ENCODE measurements at places on chromosomes 3 and 15.
A peak's percentile ranks its signal among the peaks of the same experiment; 100 is the strongest.

DNA sequence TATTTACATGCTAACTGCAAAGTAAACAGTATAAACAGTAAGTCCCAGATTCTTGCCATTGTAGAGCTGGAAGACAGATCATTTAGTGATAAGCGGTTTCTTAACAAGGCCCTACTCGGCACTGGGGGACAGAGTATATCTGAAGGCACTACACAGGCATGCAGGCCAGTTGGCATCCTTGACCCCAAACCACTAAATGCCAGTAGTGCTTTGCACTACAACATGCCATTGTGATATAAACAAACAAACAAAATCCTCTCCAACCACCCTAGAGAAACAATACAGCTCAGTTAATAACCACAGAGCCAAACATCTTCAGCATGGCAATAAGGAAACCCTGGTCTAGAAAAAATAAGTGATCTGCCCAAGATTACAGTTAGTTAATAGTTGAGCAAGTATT, 5.3 kb downstream of the AQR start:
- DNase-seq: no peak

DNA sequence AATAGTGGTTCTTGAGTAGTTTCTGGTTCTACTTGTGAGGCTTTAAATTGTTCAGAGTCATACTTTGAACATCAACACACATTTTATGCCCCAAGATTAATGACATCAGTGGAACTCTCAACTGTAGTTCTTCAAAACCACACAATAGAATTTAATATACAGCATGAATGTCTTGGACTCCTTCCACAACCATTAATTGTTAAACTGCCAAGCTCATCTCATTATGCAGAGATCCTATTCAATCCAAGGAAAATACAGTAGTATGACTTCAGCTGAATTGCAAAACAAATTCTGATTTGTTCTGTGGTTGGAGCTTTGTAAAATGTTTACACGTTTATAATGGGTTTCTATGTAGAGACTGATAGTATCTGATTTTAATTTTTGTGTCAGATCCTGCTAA, 199.2 kb upstream of the SLC2A2 start:
- no peak for DNase-seq

- DNase-seq: no peak
Observed at GRCh38 chr3:159837725-159838124, 150.9 kb upstream of the IL12A start.

DNA sequence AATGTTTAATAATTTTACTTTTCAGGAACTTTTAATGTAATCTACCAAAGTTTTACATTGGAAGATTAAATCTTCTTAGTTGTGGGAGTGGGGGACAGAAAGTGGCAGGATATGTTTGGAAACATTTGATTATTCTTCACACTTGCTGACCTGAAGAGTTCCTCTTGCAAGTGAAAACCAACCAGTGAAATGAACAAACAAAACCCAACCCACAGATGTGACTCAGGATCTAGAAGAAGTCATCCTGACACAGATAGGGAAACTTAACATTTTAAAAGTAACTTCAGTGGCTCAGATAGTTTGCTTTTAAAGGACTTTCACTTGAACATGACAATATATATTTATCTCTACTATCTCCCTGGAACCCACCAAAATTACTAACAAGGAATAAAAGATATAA, 55.4 kb downstream of the ASTE1 start:
- no peak for DNase-seq

GRCh38 chr15:80773122-80773551, 6.0 kb upstream of the CEMIP start:
- DNase-seq: no peak

DNA sequence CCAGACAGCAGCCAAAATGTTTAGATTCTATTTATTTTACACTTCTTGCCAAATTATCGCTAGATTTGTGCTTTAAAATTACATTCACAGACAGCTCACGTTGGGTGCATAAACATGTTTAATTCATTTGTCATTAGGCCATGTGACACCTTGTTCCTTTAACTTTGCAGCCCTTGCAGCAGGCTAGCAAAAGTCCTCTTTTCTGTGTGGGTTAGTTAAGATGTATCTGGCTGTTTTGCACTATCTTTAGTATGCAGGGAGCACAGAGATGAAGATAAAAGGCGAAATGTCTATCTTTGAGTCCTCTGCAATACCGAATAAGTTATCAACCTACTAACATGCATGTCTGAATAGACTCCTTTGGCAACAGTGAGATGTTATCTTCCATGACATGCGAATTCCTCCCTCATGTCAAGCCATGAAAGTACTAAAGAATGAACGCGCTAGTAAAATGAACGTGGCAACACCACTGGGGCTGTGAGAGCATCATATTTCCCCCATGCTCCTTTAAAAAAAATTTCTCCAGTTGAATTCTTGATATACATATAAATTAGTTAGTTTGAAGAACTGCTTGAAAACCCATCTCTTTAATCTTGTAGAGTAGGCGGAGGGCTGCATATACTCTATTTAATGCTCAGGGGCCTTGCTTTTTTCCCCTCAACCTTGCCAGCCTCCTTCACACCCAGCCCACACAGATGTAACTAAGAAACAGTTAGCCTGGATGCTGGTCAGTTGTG, 620.4 kb upstream of the NR2F2 start:
- no peak for DNase-seq

- DNase-seq: peak; percentile 6
Observed at GRCh38 chr3:147119989-147120388, 286.4 kb downstream of the ZIC4 start.

DNA sequence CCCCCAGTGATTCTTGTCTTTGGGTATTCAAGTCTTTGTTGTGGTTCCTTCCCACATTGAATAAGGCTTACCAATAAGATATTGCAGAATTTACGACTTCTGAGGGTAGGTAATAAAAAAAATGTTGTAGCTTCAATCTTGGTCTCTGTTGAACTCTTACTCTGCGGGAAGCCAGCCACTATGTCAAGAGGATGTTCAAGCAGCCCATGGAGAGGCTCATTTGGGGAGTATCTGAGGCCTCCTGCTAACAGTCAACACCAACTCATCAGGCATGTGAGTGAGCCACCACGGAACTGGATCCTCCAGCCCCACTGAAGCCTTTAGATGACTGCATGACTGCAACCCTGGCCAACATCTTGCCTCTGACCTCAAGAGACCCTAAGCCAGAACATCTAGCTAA, 3.2 kb upstream of the TBC1D23 start:
- DNase-seq: peak; percentile 10

- DNase-seq: no peak
Observed at GRCh38 chr3:100815583-100815982, 106.3 kb downstream of the TFG start.

DNA sequence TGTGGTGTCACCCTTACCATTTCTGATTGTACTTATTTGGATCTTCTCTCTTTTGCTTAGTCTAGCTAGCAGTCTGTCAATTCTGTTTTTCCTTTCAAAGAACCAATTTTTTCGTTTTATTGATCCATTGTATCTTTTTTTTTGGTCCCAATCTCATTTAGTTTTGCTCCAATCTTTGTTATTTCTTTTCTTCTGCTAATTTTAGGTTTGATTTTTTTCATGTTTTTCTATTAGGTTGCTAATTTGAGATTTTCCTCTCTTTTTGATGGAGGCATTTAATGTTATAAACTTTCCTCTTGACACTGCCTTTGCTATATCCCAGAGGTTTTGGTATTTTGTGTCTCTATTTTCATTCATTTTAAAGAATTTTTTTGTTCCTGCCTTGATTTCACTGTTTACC, 16.9 kb upstream of the FAM98B start:
- no peak for DNase-seq

- no peak for DNase-seq
Observed at GRCh38 chr3:13497386-13497785, 17.3 kb downstream of the HDAC11 start.

- no peak for DNase-seq
Observed at GRCh38 chr3:29324180-29324651, 43.3 kb downstream of the RBMS3 start.

- DNase-seq: no peak
Observed at GRCh38 chr3:113132571-113132996, 78.8 kb upstream of the BOC start.

- DNase-seq: no peak
Observed at GRCh38 chr3:96813820-96814650, at the start of gene EPHA6. EPHA6 (plus strand) TSS chr3:96814594.

DNA sequence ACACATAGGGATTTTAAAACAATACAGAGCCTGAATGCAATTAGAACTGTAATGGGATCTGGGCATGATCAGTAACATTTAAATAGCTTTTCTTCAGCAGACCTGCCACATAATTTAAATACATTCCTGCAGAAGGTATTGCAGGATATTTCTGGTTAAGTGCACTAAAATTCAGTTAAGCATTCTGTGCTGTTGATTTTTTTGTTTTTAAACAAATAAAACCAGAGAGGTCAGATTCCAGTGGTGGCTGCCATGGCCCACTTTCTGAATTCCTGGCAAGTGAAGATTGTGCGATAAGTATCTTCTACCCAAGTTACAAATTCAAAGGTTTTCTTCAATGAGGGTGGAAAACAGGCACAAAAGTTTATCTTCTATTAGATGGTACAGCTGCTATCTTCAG, 98.7 kb downstream of the RAP2B start:
- DNase-seq: no peak

GRCh38 chr3:156665291-156665690, 9.1 kb upstream of the TIPARP start:
- DNase-seq: peak; percentile 22

GRCh38 chr3:187939891-187940290, 194.6 kb upstream of the BCL6 start:
- DNase-seq: no peak

DNA sequence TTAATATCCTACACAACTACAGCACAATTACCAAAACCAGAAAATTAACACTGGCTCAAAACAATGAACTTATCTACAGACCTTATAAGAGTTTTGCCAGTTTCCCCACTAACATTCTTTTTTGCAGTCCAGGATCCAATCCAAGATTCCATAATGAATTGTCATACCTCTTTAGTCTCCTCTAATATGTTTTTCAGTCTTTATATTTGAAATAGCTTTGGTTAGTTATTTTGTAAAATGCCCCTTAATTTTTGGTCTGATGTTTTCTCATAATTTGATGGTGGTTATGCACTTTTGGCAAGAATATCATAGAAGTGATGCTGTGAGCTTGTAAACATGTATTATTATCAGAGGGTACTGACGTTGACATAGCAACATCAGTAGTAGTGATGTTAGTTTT, 124.3 kb downstream of the ISL2 start:
- no peak for DNase-seq

- DNase-seq: no peak
Observed at GRCh38 chr15:28043691-28044091, 55.4 kb downstream of the OCA2 start.

- DNase-seq: no peak
Observed at GRCh38 chr3:173977747-173978146, 580.2 kb downstream of the NLGN1 start.

- no peak for DNase-seq
Observed at GRCh38 chr15:78363381-78363734, 23.2 kb downstream of the CRABP1 start.

GRCh38 chr3:30458376-30459171, 147.8 kb upstream of the TGFBR2 start:
- DNase-seq: no peak

DNA sequence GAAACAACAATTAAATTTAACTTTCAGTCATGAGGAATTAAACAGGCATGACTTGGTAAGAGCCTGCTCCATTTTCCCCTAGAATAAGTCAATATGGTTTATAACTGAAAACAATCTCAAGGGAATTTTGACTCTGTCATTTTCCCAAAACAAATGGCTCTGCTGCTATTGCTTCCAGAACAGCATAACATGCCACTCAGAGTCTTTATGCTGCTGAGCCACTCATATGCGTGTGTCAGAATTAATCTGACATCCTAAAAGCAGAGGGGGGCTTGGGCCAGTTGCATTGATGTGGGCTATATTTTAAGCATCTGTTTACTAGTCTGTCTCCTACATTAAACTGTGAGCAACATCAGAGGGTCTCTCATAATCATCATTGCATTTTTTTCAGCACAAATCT, 111.1 kb upstream of the ABI3BP start:
- no peak for DNase-seq

DNA sequence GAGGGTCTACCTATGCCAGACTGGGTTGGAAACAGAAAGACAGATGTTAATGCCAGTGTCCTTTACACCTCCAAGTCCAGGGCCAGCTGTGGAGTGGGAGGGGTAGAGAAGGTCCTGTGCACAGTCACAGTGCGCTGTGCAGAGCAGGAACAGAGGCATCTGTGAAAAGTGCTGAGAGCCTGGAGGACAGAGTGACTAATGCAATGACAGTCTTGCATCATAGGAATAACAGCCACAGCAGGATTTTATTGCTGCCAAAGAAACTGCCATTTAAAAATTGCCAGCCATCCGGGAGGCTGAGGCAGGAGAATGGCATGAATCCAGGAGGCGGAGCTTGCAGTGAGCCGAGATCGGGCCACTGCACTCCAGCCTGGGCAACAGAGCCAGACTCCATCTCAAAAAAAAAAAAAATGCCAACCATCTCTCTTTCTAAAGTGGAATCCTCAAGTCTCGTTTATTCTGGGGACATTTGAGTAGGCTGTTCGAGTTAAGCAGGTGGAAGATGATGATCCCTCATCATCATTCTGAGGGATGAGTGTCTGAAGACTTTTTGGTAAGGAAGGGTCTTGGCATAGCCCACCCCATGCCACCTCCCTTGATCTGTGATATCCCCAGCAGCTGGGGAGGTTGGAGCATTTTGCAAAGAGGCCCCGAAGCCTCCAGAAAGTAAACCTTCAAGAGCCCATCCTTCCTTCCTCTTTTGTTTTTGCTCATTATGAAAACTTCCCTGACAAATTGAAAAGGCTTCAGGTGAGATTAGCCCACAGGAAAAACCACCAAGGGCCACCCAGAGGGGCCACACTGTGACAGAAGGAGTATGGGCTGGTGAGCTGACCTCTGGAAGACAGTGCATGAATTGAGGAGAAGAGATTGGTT, 7.7 kb downstream of the CCR2 start:
- DNase-seq: peak; percentile 95

- DNase-seq: peak; percentile 89
Observed at GRCh38 chr15:98800437-98801233, 152.3 kb downstream of the IGF1R start.

- DNase-seq: peak; percentile 76
Observed at GRCh38 chr15:98648654-98649471, 524 bp downstream of the IGF1R start.

DNA sequence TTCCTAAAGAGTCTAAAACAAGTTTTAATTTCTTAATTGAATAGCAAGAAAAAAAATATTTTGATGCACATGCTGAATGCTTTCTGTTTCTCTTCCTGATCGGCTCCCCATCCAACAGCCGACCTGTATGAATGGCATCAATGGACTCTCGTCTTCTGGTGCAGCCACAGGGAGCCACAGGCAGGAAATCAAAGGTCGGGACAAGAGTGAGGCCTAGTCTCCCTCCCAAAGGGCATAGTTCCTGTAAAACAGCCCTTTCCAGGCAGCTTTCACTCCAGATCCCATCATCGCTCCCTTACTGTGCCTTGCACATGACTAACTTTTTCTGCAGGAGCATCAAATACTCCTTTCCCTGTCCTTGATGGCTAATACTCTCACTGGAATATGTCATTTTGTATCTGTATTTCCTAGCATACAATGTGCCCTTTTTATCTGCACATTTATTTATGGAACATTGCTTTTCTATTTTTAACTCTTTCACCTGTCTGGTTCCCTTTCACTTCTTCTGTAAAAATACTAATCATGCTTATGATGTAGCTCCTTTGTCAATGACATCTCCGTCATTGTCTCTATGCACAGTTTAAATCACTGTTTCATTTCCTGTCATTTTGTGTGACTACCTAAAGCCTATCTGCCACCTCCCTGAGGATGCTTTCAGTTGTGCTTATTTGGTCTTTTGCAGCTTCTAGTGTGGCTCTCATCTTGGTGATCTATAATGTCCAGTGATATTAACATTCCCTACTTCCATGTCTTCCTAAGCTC, 326.2 kb downstream of the CTNNB1 start:
- DNase-seq: no peak

Data from NB4 (cell line).